ENCODE measurements at places on chromosomes 7 and 10. TPM values are rescaled to one million over a fixed set of nuclear protein-coding genes. Genes with fewer than 3 reads are reported as not detected.

The CHN2 gene
- total RNA-seq = 11.0 TPM

The PRXL2A gene
- 500 TPM for total RNA-seq

The CUBN gene
- 3.5 TPM for total RNA-seq

The ANKRD30A gene
- 3.5 TPM for total RNA-seq

The IFIT1B gene
- not detected for total RNA-seq

The VSTM4 gene
- 41.7 TPM for total RNA-seq

The GPER1 gene
- total RNA-seq = 8.1 TPM

- no peak for DNase-seq
Measured at GRCh38 chr7:34389332-34390078, 268.5 kb upstream of the NPSR1 start.

DNA sequence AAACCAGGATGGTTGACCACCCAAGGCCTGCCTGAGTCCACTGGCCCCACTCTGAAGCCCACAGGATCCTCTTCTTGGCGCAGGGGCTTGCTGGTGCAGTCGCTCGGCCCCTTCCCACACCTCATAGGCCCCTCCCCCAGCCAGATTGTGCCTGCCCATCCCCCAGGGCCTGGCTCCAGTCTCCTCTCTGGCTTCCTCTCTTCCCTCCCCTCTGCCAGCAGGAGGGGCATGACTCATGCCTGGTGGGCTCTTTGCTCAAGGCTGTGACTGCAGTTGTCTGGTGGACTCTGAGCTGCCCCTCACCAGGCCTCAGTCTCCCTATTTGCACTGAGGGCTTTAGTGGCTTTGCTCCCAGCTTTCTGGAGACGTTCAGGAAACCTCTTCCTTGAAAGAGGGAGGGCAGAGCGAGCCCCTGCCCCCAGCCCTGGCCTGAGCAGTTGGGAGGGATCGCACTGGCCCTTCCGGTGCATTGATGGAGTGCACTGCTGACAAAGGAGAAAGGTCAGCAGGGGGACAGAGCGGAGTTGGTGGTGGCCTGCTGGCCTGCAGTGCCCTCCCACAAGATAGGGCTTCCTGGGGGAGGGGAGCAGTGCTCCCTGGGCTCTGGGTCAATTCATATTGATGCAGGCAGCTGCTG is 60.7 kb downstream of the ZMIZ1 start:
- no peak for DNase-seq

- no peak for DNase-seq
Measured at GRCh38 chr7:31545549-31545948, 31.7 kb downstream of the ITPRID1 start.

DNA sequence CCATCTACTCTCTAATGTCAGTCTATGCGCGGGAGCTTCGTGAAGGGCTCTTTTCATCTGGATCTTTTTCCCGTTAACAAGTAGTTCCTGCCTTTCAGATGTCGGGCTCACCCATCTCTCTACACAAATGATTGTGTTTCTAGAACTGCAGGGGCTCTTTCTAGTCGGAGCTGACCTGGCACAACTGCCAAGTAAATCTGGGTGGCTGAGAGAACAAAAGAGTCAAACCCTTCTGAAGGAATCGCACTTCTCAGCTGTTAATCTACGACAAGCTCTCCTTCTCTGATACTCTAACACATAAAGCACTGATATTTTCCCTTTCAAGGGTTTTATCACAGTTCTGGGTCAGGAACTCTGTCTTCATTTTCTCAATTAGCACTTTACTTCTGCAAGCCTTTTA is 144.7 kb downstream of the NRP1 start:
- DNase-seq = no peak

DNA sequence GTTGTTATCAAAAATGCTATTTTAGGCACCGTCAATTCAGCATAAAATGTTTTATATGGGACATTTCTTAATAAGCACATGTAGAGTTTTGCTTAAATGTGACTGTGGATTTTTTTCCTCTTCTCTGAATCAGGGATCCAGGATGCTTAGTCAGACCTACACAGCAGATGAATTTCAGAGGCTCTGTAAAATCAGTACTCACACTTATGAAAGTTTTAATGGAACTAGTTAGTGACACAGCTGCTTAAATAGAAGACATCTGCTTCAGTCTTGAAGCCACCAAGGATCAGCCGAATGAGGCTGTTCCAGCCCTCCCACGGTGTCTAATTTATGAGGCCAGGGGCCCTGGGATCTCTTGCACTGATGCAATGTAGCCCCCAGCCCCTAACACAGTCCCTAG is 136.0 kb downstream of the MYOF start:
- DNase-seq = no peak

GRCh38 chr10:49330127-49330665 is 31.2 kb downstream of the C10orf71 start:
- DNase-seq = peak; percentile 68
